NCI-H187 (cell line): ENCODE measurements at places on chromosomes 5 and 9.
A peak's percentile ranks its signal among the peaks of the same experiment; 100 is the strongest.

- peak; percentile 15 for DNase-seq
Observed at GRCh38 chr5:31638748-31639418, at the start of gene PDZD2. Gene PDZD2 (plus strand): TSS chr5:31639131.

- DNase-seq = no peak
Observed at GRCh38 chr9:106769331-106769730, 93.6 kb upstream of the ZNF462 start.

DNA sequence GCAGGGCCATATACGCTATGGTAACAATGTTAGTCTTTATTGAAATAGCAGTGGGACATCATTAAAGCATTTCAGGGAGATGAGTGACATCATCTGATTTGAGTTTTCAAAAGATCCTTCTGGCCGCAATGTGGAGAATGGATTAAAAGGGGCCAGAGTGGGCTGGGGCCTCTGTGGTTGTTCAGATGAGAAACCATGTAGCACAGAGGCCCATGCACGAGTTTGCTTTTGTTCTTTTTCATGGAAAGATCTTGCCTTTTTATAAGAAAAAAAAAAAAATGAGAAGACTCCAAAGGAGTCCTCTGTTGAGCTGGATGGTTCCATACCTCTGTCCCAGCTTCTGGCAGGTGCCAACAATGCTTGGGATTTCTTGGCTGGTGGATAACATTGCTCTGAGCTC lies 173.5 kb upstream of the SPRY4 start:
- DNase-seq = no peak

DNA sequence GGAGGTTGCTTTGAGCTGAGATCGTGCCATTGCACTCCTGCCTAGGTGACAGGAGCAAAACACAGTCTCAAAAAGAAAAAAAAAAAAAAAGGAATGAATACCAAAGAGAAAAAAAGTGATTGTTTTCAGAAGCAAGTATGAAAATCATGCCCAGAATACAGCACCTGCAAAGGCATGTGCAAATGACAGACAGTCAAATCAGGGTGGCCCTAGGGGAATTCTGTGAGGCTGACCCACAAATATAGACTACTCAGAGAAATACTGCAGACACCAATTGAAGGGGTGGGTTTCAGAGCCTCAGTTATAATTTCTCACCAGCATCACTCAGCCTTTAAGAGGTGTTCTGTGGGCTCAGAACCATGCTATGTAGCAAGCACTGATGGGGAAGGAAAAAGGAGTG lies 28.6 kb downstream of the DCAF12 start:
- DNase-seq = no peak

GRCh38 chr5:27242258-27242626 lies 203.9 kb upstream of the CDH9 start:
- no peak for DNase-seq

DNA sequence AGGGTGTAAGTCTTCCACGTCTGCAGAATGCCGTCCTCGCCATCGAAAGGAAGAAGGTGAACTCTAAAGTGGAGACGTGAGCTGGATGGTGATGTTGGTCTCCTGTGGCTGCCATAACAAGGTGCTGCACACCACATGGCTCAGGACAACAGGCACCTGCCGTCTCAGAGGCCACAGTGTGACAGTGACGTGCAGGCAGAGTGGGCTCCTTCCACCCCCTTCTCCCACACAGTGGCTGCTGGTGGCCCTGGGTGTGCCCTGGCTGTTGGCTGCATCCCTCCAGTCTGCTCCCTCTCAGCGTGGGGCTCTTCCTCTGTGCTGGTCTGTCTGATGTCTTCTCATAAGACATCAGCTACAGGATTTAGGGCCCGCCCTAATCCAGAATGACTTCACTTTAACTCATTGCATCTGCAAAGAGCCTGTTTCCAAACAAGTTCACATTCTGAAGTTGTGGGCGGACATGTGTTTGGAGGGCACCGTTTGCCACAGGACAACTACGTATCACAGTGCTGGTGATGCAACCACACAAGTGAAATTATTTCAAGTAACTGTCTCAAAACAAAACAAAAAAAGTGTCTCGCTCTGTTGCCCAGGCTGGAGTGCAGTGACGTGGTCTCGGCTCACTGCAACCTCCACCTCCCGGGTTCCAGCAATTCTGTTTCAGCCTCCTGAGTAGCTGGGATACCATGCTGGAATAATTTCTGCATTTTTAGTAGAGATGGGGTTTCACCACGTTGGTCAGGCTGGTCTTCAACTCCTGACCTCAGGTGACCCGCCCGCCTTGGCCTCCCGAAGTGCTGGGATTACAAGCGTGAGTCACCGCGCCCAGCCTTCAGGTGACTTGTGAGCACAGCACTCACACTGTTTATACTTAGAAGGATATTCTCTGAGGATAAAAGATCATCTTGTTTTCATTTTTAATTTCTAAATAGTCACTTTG lies 31.2 kb upstream of the CLPTM1L start:
- DNase-seq = no peak

DNA sequence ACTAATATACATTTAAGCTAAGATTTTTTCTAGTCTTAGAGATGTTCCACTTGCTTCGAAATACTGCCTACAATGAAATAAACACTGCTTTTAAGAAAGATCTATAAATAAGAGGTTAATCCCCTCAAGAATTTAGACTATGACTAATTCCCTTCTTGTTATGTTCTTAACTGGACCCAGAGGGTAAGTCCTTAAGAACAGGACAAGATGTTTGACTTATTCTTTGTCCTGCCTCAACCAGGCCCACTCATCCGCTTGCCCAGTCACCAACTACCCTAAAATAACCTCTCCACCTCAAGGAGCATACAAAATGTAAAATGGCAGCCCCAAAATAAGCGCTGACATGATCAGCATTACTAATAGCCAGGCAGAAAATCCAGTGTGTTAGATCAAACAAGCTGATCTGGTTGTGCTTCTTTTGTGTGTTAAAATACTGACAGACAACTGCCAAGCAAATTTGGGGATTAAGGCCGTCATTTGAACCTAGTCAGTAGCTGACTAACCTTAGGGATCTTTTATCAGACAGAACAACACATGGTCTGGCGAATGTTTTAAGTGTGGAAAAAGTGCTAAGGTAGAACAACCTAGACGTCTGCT lies 93.7 kb upstream of the SMC5 start:
- DNase-seq = no peak

- no peak for DNase-seq
Observed at GRCh38 chr5:116347657-116348056, 227.0 kb downstream of the SEMA6A start.

GRCh38 chr9:119588874-119589744 lies 219.9 kb upstream of the BRINP1 start:
- peak; percentile 22 for DNase-seq

DNA sequence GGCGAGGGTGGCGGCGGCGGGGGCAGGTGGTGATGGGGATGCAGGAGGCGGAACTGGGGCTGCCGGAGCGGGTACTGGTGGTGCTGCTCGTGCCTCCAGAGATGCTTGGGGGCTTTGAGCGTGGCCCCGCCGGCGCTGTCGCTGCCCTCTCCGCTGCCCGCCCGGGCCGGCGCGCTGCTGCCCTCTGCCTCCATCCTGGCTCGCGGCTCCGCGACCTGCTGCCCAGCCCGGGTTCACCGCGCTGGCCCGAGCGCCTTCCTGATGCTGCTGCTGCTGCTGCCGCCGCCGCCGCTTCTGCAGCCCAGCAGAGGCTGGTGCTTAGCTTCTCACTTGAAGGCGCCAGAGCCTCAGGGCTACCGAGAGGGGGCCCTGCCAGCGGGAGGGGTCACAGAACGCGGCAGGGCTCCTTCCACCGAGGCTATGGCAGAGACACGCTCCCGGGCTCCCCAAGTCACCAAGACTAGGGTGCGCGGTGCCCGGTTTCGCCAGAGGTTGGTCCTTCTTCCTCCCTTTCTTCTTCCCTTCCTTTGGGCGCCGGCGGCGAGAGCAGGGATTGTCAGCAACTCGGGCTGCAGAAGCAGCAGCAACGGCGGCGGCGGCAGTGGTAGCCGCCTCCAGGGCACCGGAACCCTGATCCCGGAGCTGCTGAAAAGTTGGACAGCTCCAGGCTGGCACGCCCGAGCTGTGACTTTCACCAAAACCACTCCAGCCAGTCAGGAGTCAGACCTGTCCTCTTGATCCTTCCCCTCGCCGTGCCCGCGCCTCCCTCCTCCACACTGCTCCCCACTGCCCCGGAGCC lies at the start of gene PDE4D:
Gene PDE4D (minus strand): TSS at position 298 of the 799 bp plus-strand sequence.
- DNase-seq = no peak

DNA sequence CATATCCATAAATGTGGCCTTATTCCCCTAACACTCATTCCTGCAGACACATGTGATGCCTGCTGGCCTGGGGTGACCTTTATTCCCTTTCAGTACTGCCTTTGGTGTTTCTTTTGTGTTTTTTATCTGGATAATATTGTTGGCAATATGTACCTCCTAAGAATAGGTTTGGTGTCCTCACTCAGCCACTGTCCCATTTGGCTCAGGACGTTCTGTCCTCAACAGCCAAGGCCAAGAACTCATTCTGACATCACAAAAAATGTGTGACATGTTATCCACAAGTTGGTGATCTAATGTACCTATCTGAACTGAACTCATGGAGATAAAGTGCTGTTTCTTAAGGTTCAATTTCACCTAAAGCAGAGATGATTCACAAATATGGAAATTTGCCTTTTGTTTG lies 142.9 kb upstream of the GRAMD2B start:
- no peak for DNase-seq

GRCh38 chr9:108671794-108672193 lies 184.0 kb downstream of the ACTL7B start:
- no peak for DNase-seq

DNA sequence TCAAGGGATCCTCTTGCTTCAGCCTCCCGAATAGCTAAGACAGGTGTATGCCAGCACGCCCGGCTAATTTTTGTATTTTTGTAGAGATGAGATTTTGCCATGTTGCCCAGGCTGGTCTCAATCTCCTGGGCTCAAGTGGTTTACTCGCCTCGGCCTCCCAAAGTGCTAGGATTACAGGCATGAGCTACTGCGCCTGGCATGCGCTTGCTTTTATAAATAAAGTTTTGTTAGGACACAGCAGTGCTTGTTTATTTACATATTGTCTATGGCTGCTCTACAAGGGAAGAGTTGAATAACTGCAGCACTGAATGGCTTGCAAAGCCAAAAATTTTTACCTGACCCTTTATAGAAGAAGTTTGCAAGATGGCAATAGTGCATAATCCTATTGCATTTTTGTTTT lies 27.7 kb downstream of the GPR21 start:
- no peak for DNase-seq

DNA sequence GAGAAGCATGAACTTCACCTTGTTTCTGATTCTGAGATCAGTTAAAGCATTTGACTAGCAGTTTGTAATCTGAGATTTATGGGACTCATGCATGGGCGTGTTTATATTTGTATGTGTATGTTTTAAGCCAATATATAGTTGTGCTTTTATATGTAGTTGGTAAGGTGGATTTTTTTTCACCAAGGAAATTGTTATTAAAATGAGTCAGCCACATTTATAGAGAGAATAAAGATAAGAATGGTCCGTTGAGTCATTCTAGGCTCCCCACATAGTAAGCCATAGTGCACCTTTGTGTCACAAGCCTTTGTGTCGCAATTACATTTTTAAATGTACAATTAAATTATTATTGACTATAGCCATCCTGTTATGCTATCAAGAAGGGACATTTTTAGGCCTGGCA lies 89.0 kb downstream of the NLN start:
- DNase-seq = no peak

DNA sequence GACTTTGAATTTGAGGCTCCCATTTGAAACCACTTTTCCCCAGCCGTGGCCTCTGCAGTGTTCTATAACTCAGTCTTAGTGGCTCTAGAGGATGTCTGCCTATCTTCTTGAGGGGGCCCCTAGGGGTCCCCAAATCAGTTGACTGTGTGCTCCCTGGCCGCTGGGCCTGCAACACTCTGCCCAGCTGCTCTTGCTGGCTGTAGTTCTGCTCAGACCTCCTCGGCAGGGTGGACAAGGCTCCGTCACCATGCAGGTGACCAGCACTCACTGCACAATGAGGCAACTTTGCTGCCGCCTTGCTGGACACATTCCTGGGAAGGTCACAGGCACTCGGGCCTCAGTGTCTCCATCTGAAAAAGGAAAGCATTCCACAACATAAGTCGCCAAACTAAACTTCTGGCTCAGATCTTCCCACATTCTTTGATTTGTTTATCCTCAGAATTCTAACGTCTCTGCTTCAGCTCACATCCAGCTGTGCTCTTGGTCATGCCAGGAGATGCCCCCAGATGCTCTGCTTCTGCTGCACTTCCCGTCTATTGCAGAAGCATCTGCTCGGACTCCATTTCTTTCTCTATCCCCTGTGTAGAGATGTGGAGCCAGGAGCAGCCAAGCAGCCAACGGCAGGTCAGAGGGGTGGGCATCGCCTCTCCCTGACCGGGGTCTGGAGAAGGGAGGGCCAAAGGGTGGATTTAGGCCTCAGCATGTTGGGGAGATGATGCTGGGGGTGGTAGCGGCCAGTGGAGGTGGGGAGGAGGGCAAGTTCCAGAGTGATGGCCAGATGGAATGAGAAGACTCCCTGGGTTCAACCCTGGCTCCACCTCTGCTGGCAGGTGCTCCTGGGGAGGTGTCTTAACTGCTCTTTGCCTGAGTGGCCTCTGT lies 133.6 kb downstream of the MVB12B start:
- no peak for DNase-seq

- no peak for DNase-seq
Observed at GRCh38 chr5:180202939-180203573, 6.0 kb downstream of the RASGEF1C start.

GRCh38 chr5:178150977-178151734 lies 2.5 kb downstream of the NHP2 start:
- DNase-seq = no peak

DNA sequence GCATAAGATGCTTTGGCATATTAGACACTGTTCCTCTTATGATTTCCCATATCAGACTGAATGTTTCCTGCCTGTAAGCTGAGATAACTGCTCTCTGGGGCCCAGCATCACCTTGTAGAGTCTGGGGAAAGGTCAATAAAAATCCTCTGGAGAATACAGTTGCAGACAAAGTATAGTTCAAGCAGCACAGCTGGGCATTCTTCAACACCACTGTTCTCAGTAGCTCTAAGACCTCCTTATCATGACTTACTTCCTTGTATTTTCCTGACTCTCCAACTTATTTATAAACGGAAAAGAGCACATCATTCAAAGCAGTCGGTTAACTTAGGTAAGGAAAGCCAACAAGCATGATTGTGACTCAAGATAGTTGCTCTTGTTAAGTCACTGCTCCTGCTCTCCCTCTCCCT lies 208.7 kb upstream of the RASEF start:
- no peak for DNase-seq

- no peak for DNase-seq
Observed at GRCh38 chr9:114448706-114449105, 56.6 kb downstream of the WHRN start.

DNA sequence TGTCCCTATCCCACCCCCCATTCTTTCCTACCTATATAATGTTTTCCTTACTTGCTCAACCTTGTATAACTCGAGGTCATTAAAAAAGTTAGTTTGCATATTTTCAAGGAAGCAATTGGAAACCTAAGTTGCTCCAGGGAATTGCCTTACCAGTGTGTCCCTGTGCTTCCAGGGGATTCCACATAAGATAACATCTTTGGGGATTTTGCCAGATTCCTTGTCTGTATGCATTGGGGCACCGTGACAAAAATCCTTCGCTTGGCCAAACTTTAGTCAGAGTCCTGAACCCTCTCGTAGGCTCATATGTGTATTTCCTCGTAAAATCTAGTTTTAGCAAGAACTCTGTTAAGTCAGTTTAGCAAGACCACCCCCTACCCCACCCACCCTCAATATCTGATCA lies 14.7 kb upstream of the OSMR start:
- no peak for DNase-seq
